Stimulated activated CD8-positive, alpha-beta memory T cell treated with anti-CD3 and anti-CD28 coated beads, Interleukin-4, amount 100 ng/mL, for 1 hour (primary cell): ENCODE measurements at places on chromosomes 16 and 17.
A peak's percentile ranks its signal among the peaks of the same experiment; 100 is the strongest.

- DNase-seq: no peak
Measured at GRCh38 chr16:56915336-56916119, 16.4 kb upstream of the HERPUD1 start.

DNA sequence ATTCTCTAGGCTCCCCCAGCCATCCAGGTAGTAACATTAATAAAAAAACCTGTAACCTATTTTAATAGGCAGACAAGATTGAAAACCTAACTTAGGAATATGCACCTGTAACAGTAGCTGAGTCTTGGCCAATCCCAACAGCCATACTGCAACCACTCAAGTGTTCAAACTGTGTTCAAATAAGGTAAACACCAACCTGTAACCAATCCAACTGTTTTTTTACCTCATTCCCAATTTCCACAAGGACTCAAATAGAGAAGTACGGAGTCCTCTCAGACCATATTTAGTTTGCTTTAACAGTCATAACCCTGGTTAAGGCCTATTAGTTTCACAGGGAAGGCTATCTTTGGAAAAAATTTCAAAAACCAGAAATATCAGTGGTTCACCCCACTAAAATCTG is 40.4 kb upstream of the NOS2 start:
- no peak for DNase-seq

- DNase-seq: no peak
Measured at GRCh38 chr16:86505899-86506864, 4.1 kb upstream of the FOXF1 start.

GRCh38 chr16:85104821-85105391 is 7.4 kb downstream of the CIBAR2 start:
- DNase-seq: peak; percentile 8

- DNase-seq: no peak
Measured at GRCh38 chr17:67993998-67994361, 2.3 kb downstream of the C17orf58 start.

- no peak for DNase-seq
Measured at GRCh38 chr17:14199601-14200000, 37.1 kb downstream of the CDRT15 start.

GRCh38 chr17:49148171-49148570 is 15.6 kb downstream of the B4GALNT2 start:
- DNase-seq: no peak

DNA sequence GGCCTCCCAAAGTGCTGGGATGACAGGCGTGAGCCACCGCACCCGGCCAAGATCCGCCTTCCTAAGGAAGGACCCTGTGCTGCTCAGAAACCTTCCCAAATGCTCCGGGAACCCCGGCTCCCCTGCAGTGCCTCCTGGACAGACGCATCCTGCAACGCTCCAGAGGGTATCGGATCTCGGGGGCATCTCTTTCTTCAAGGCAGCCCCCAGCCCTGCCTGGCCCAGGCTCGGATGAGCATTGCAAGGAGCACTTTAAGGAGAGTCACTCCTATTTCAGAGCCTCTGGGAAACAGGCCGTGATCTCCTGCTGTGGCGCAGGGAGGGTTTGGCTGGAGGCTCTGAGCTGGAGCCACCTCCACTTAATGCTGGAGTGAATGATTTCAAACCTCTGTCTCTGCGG is 17.2 kb upstream of the ABR start:
- DNase-seq: no peak

DNA sequence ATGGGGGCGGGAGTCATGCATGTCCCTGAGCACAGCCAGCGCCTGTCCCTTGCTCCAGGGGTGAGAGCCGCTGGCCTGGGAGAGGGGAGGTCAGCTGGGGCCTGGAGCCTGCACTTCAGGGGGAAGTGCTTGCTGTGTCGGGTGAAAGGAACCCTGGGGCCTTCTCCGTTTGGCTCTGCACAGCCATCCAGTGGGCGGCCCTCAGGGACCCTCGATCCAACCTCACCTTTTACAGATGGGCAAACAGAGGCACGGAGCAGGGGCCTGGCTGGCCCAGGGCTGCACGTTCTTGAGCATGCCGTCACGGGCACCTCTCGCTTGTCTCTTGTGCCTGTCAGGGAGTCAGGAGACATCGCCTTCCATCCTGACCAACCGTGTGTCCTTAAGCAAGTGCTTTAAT is 1.8 kb downstream of the SNX20 start:
- no peak for DNase-seq

DNA sequence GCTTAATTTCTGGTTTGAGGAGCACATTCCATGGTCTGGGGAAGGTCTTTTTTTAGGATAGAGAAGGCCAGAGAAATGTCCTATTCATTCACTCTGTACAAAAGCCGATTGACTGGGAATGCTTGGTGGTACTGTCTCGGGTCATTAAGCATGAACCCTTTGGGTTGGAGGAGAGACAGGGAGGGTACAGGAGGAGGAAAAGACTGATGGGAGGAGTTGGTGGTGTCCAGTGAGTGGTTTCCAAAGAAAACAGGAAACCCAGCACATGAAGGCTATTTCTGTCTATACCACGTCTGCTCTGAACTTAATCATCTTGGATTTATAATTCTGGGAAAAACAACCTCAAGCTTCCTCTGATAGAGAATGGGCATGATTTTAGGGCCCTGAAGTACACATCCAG is 111.9 kb downstream of the XYLT1 start:
- no peak for DNase-seq

DNA sequence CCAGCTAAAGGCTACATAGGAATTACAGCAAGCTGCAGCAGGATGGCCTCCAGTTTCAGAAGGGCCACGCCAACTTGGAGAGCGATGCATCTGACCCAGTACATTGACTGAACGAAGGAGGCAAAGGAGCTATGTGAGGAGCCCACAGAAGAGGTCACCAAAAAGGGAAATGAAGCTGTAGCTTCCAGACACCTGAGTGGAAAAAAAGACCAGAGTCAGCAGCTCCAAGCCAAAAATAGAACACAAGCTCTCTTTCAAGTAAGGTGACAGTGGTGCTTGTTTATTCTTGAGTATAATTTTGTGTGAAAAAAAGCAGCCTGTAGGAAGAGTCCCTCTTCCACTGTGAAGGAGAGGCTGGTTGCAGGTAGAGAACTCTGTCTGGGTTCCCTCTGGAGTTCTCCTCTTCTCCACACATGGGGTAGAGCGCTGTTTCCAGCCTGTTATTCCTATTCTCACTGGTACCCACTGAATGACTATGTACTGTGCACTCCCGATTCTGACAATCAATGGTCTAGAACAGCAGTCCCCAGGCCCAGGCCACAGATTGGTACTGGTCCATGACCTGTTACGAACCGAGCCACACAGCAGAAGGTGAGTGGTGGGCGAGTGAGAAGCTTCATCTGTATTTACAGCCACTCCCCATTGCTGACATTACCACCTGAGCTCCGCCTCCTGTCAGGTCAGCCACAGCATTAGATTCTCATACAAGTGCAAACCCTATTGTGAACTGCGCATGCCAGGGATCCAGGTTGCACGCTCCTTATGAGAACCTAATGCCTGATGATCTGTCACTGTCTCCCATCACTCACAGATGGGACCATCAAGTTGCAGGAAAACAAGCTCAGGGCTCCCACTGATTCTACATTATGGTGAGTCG is 15.1 kb downstream of the CCL4 start:
- no peak for DNase-seq

GRCh38 chr17:42358434-42358833 is 29.8 kb downstream of the STAT3 start:
- DNase-seq: no peak

GRCh38 chr16:88446061-88446460 is 7.0 kb upstream of the ZFPM1 start:
- no peak for DNase-seq

DNA sequence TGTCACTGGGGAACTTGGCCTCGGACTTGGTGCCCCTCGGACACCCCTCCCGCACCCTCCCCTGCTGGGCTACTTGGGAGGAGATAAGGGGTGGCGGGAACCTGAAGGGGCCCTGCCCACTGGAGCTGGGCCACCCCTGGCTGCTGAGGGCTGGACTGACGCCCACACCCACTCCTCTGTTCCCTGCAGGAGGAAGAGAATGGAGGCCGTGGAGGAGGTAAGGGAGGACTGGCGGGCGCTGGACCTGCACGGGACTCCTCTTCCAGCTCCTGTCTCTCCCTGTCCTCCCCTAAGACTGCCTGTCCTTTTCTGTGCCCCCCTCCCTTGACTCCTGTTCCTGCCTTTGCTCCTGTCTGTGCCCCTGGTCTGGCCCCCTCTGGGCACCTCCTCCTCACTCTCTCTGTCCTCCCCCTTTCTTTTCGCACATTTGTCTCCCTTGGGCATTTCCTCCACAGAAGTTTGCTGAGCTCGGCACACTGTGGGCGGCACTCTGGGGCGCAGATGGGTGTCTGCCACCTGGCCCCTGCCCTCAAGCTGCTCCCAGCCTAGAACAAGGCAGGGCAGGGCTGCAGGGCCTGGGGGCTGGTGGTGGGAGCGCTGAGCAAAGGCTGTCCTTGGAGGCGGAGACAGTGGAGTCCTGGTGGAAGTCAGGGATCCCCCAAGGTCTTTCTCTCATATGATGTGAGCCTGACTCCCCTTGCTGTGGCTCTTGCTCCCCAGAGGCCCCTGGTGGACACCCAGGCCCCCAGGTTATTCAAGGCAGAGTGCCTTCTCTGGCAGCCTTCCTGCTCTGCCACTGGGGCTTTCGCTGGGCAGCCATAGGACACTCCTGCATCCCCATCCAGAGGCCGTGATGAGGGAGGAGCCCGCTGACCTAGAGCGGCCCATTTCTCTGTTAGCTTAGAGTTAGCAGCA is 32.7 kb downstream of the ARHGAP23 start:
- DNase-seq: no peak

GRCh38 chr16:81861503-81861902 is 82.4 kb downstream of the PLCG2 start:
- DNase-seq: no peak

- DNase-seq: no peak
Measured at GRCh38 chr17:17422641-17423040, 54.2 kb upstream of the MED9 start.
